A549 treated with Mapracorat at 1 μM for 4 hours (cell line): ENCODE measurements at places on chromosomes 2 and 18. TPM values are rescaled to one million over a fixed set of nuclear protein-coding genes. Genes with fewer than 3 reads are reported as not detected.

The CPLX4 gene
- not detected in 5 replicates for total RNA-seq

The TRIB2 gene
- 0.29 to 0.91 TPM (median 0.41 TPM) in 5 replicates for total RNA-seq

The UPP2 gene
- not detected in 5 replicates for total RNA-seq

The HNMT gene
- total RNA-seq, result 0.53 to 1.4 TPM (median 0.71 TPM) in 5 replicates

The CHPF gene
- 19.5 to 34.2 TPM (median 31.1 TPM) in 5 replicates for total RNA-seq

The MC5R gene
- total RNA-seq, result not detected in 5 replicates

The CHST9 gene
- not detected in 5 replicates for total RNA-seq

The CYP27C1 gene
- total RNA-seq, result 2.4 to 4.8 TPM (median 3.8 TPM) in 5 replicates

The CXCR2 gene
- not detected in 5 replicates for total RNA-seq

The PASK gene
- total RNA-seq, result 5.7 to 9.3 TPM (median 8.0 TPM) in 5 replicates

The SMYD5 gene
- 51.4 to 58.3 TPM (median 55.7 TPM) in 5 replicates for total RNA-seq

The RTKN gene
- 18.9 to 25.9 TPM (median 23.9 TPM) in 5 replicates for total RNA-seq

The CLEC4F gene
- not detected in 5 replicates for total RNA-seq

The PAIP2B gene
- total RNA-seq, result 0.22 to 0.34 TPM (median 0.26 TPM) in 5 replicates

The CD226 gene
- 0.08 to 0.29 TPM (median 0.16 TPM) in 4 of 5 replicates, not detected in the other for total RNA-seq

The TUBA4B gene
- 0.13 to 0.28 TPM (median 0.18 TPM) in 4 of 5 replicates, not detected in the other for total RNA-seq

The ENOSF1 gene
- 21.1 to 27.6 TPM (median 25.6 TPM) in 5 replicates for total RNA-seq

The IL18R1 gene
- 1.0 to 1.5 TPM (median 1.3 TPM) in 5 replicates for total RNA-seq

The NT5C1B gene
- total RNA-seq, result not detected in 5 replicates

The RGPD4 gene
- total RNA-seq, result 0.04 to 0.07 TPM (median 0.06 TPM) in 4 of 5 replicates, not detected in the other

The NPHP1 gene
- 7.3 to 8.6 TPM (median 8.1 TPM) in 5 replicates for total RNA-seq

The CFAP65 gene
- total RNA-seq, result 0.12 to 0.48 TPM (median 0.29 TPM) in 5 replicates

The SERPINB13 gene
- total RNA-seq, result not detected in 5 replicates

The ATP6V1B1 gene
- 2.0 to 2.7 TPM (median 2.2 TPM) in 5 replicates for total RNA-seq

The KRTCAP3 gene
- total RNA-seq, result 0.22 to 0.70 TPM (median 0.42 TPM) in 4 of 5 replicates, not detected in the other

The SPP2 gene
- not detected in 5 replicates for total RNA-seq

The ELOA2 gene
- total RNA-seq, result not detected in 5 replicates

The HOXD13 gene
- 0.12 to 0.30 TPM (median 0.22 TPM) in 5 replicates for total RNA-seq

The POTEI gene
- not detected in 5 replicates for total RNA-seq

The CHN1 gene
- 17.3 to 20.8 TPM (median 18.9 TPM) in 5 replicates for total RNA-seq

The LRRC30 gene
- not detected in 5 replicates for total RNA-seq

The ANO7 gene
- total RNA-seq, result 1.5 to 2.1 TPM (median 1.8 TPM) in 5 replicates

The GPR55 gene
- 0.04 TPM in 1 of 5 replicates, not detected in the others for total RNA-seq

The IL36A gene
- total RNA-seq, result not detected in 5 replicates

The PCGF1 gene
- 30.8 to 43.0 TPM (median 33.4 TPM) in 5 replicates for total RNA-seq

The NAT8 gene
- not detected in 5 replicates for total RNA-seq

The SPATS2L gene
- total RNA-seq, result 121 to 132 TPM (median 127 TPM) in 5 replicates

The ANKZF1 gene
- total RNA-seq, result 13.6 to 19.8 TPM (median 16.9 TPM) in 5 replicates

The ASTL gene
- total RNA-seq, result not detected in 5 replicates

The NEU2 gene
- total RNA-seq, result not detected in 5 replicates
